ENCODE measurements at places on chromosomes 1 and 21.

DNA sequence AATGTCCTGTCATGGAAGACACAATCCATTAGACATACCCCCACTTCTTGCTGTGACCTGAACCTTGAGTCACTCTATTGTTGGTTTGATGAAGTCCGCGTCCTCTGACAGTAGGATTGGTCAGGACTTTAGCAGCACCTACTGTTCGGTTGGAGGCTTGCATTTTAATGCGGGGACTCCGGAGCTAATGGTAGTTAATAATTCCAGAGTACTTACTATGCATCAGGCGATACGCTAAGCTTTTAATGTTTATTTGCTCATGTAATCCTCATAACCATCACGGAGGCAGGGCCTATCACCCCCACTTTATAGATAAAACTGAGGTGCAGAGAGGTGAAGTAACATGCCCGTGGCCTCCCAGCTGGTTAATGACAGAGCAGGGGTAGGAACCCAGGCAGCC is 7.9 kb upstream of the ELF3 start:
- no peak for DNase-seq

DNA sequence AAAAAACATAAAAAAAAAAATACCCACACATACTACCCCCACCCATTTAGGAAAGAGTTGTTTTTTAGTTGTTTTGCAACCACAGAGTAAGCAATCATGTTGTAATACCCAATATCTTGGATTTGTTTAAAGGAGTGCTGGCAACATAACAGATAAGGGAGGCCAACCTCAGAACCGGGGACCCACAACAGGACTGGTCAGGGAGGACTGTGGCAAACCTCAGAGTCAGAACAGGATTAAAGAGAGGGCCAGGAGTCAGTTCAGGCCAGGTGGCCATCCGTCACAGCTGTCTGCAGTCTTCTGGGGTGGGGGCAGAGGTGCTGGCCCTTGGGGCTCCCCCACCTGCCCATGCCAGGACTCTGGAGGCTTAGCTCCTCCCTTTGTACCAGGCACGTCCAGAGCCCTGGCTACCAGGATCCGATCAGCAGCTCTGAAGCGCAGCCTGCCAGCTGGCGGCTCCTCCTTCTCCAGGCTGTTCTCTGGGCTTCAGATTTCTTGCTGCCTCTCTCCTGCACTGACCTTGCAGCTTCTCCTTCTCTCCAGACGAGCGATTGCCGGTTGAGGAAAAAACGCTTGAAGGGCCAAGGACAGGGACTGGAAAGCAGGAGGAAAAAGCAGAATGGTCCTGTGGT is 7.9 kb downstream of the H6PD start:
- no peak for DNase-seq

GRCh38 chr1:228353601-228354371 is 52.8 kb downstream of the TRIM11 start:
- DNase-seq: no peak

- no peak for DNase-seq
Measured at GRCh38 chr1:216688127-216688657, 35.0 kb downstream of the ESRRG start.

DNA sequence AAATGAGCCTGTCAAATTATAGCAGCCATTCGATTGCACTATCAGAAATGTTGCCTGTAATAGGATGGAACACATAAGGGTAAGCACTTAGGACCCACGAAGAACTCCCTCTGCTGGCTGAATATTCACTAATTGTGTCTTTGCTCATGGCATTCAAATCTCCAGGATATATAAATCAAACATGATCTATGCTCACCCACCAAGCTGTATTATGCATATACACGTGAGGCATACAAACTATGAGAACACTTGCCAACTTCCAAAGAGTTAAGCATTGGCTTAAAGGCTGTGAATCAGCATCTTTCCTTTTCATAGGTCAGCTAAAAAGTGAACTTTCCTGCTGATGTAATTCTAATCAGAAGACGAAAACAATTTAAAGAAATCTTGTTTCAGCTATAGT is 34.5 kb downstream of the TMPRSS15 start:
- DNase-seq: no peak

- DNase-seq: no peak
Measured at GRCh38 chr1:93438716-93439115, 9.2 kb upstream of the FNBP1L start.

- DNase-seq: no peak
Measured at GRCh38 chr21:32096411-32096810, 182.4 kb downstream of the MIS18A start.

GRCh38 chr21:45945066-45945867 is 36.3 kb upstream of the COL6A1 start:
- no peak for DNase-seq

DNA sequence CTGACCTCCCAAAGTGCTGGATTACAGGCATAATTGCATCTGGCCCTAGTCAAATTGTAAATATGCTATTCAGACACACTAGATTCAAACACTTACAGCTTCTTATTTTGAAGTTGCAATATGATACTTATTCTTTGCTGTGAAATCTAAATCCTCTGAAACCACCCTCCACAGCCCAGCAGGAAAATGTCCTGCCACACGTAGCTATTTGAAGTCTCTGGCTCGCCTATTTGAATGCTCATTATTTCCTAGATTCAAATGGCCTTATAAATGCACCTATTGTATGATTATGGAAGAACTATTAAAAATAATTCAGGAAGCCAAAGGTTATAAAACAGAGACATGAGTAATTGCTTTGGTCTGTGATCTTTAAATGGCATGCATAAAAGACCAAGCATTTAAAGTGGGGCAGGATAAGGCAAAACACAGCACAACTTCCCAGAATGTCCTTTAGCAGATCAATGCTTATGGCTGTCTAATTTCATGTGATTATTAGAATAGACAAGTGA is 26.6 kb upstream of the FBXO28 start:
- DNase-seq: no peak

DNA sequence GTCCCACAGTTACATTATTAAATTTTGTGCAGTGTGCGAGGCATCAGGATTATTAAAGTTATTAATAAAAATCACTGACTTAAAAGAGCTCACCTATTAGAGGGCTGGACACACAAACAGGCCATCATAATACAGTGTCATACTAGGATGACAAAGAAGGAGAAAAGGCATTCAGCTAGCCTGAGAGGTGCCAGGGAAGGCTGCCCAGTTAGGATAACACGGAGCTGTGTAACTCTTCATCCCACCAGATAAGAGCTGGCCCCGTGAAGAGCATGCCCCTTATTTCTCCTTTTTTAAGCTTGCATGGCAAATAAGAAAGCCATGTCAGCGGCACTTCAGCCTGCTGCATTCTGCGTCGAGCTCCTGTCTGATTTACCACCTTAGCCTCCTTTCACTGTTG is 109.5 kb downstream of the KCNK1 start:
- no peak for DNase-seq

- no peak for DNase-seq
Measured at GRCh38 chr21:43825242-43825935, 36.0 kb downstream of the RRP1 start.

DNA sequence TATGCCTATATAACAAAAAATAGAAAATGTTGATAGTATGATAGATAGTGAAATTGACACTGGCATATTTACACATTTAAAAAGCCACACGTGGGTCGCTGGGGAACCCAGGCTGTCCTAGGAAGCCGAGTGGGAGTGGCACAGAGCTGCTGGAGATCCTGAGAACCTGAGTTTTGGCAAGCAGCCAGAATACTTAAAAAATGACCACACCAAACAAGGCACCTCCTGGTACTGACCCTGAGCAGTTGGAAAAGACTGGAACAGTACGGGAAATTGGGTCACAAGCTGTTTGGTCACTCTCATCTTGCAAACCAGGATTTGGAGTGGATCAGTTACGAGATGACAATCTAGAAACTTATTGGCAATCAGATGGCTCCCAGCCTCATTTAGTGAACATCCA is 111.5 kb downstream of the ZFYVE9 start:
- no peak for DNase-seq

DNA sequence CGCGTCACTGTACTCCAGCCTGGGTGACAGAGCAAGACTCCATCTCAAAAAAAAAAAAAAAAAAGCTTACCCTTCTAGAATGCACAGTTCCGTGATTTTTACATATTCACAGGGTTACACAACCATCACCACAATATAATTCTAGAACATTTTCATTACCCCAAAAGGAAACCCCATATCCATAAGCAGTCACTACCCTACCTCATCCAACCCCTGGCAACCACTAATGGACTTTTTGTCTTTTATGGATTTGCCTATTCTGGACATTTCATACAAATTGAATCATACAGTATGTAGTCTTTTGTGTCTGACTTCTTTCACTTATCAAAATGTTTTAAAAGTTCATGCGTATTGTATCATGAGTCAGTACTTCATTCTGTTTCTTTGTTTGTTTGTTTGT is 22.8 kb downstream of the SYF2 start:
- no peak for DNase-seq

GRCh38 chr1:23966973-23967493 is 7.4 kb downstream of the PNRC2 start:
- no peak for DNase-seq

DNA sequence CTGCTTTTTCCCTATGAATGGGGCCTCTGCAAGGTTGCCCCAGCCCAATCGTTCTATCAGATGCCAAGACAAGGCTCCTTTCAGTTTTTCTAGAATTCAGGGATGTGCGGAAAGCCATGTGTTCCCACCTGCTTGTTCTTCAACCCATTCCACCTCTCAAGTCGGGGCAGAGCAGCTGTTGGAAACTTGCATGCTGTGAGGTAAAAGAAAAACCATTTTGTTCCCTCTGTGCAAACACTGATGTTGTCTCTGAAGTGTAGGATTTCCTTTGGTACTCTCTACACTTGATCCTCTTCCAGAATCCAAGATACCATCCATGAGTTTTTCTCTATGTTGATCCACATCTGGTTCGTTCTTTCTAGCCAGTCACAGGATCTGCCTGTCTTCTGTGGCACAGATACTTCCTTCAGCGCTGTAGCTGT is 7.3 kb downstream of the IER5 start:
- no peak for DNase-seq

- no peak for DNase-seq
Measured at GRCh38 chr21:28663111-28663693, 329.5 kb downstream of the LTN1 start.

DNA sequence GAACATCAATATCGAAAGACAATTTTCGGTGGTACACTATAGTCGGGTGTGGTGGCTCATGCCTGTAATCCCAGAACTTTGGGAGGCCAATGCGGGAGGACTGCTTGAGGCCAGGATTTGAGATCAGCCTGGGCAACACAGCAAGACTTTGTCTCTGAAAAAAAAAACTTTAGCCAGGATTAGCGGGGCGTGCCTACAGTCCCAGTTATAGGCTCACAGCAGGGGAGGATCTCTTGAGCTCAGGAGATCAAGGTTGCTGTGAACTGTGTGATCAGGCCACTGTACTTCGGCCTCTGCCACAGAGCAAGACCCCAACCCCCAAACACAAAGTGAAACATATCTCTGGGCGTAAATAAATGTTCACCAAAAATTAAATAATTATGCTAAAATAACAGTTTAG is 1.6 kb downstream of the TADA1 start:
- DNase-seq: no peak

DNA sequence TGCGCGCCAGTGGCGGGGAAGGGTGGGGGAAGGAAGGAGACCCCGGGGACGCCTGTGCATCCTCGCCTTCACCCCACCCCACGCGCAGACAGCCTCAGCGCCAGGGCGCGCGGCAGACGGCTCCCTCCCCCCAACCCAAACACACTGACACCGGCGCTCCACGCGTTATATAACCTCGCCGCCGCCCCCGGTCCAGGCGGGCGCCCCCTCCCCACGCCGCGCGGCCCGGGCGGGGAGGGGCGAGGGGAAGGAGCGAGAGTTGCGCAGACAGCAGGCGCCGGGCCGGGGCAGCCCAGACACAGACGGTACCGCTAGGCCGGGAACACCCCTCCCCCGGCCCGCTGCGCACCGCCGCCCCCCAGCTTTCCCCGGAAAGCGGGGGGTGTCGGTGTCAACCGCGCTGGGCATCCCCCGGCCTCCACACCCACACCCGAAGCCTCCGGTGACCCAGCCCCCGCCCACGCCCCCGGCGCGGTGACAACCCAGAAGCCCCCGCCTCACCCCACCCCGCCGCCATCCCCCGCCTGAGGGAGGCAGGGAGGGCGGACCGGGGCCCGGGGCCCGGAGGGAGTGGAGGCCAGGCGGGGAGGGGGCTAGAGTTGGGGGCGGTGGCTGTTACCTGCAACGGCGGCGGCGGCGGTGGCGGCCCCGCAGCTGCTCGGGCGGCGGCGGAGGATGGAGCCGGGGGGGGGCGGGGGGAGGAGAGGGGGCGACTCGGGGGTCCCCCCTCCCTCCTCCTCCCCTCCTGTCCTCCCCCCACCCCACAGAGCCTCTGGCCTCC is 432 bp downstream of the AKT3 start:
- DNase-seq: no peak

GRCh38 chr21:36195613-36196012 is 39.0 kb downstream of the DOP1B start:
- no peak for DNase-seq

GRCh38 chr1:12282142-12282541 is 52.3 kb downstream of the VPS13D start:
- no peak for DNase-seq

GRCh38 chr1:113279776-113280391 is 110.4 kb upstream of the MAGI3 start:
- no peak for DNase-seq

DNA sequence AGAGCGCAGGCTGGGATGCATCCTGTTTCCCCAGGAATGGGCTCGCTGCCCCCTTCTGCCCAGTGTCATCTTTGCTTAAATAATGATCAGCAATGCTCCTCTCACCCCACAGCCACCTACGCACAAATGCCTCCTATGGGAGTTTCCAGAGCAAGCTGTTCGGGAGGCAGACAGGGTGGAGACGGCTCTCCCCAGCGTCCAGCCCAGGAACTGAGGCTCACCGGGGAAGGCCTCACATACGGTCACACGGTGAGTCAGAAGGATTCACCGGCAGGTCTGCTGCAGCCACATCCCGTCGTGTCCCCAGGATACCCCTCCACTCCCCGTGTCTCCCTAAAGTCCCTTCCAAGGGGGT is 40.3 kb upstream of the RUNX3 start:
- DNase-seq: peak; percentile 74

GRCh38 chr1:86352086-86352485 is 44.0 kb downstream of the ODF2L start:
- no peak for DNase-seq

DNA sequence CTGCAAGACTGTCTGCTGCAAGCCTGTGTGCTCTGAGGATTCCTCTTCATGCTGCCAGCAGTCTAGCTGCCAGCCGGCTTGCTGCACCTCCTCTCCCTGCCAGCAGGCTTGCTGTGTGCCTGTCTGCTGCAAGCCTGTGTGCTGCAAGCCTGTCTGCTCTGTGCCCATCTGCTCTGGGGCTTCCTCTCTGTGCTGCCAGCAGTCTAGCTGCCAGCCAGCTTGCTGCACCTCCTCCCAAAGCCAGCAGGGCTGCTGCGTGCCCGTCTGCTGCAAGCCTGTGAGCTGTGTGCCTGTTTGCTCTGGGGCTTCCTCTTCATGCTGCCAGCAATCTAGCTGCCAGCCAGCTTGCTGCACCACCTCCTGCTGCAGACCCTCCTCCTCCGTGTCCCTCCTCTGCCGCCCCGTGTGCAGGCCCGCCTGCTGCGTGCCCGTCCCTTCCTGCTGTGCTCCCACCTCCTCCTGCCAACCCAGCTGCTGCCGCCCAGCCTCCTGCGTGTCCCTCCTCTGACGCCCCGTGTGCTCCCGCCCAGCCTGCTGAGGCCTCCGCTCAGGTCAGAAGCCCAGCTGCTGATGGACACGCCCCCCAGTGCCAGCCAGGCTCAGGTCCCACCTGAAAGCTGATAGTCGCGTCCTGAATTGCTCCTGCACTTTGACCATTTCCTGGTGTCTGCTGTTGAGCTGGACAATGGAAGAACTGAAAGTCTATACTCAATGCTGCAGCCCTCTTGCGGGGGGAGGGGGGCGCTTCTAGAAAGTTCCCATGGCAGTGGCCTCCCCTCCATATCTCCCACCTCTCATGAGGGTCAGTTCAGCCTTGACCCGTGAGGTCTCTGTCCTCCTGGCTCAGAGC is 1.2 kb downstream of the KRTAP10-4 start:
- no peak for DNase-seq

Measured in brain microvascular endothelial cell (primary cell).